ENCODE measurements at places on chromosomes 2 and 18. TPM values are rescaled to one million over a fixed set of nuclear protein-coding genes. Genes with fewer than 3 reads are reported as not detected.

GRCh38 chr18:1965541-1965940 is 605.8 kb downstream of the METTL4 start:
- no peak overlapping the region for H3K4me3 ChIP-seq
- H3K27ac ChIP-seq = no peak overlapping the region

DNA sequence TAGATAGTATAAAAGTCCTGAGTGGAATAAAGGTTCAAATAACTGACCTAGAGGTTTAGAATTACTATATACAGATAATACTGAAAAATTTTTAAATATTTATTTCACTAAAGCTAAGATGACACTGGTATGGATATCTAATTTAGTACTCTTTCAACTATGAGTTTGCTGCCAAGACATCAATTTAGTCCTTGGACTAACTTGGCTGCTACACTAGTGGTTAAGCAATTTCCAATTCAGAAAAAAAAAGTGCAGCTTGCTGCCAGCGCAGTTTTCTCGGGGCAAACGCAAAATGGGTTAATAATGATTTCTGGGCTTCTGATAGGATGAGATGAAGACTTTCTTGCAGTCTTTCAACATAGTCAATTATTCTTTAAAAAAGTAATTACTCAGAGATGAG is 10.8 kb downstream of the BUB1 start:
- H3K27me3 ChIP-seq = no peaks in the 10 kb centered on the region
- no peak overlapping the region for H3K27ac ChIP-seq
- H3K4me1 ChIP-seq = no peaks in the 10 kb centered on the region

DNA sequence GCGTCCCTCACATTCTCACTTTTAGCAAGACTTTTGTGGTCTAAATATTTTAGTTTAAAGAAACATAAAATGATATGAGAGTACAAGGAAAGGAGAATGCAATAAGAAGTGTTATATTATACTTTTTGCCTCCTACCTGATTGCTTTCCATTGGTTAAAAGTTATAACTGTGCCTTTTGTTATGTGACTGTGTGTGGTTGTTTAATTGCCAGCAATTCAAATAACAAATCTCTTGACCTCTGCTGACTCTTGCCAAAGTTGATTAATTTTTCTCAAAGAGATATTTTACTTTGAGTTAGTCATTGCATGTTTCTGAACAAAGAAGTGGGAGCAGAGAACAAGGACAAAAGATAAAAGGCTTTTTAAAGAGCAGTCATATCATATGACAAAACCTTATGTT is 599.5 kb downstream of the SUCLG1 start:
- H3K27me3 ChIP-seq = no peaks in the 10 kb centered on the region
- no peaks in the 10 kb centered on the region for H3K4me1 ChIP-seq
- no peak overlapping the region for H3K4me3 ChIP-seq
- H3K36me3 ChIP-seq = no peaks in the 10 kb centered on the region
- DNase-seq = no peak
- no peak overlapping the region for H3K27ac ChIP-seq

- H3K27ac ChIP-seq = no peak overlapping the region
- H3K4me1 ChIP-seq = no peaks in the 10 kb centered on the region
- no peaks in the 10 kb centered on the region for H3K36me3 ChIP-seq
- H3K27me3 ChIP-seq = no peaks in the 10 kb centered on the region
- DNase-seq = no peak
- no peak overlapping the region for H3K4me3 ChIP-seq
Observed at GRCh38 chr2:53234548-53234903, 533.1 kb upstream of the CHAC2 start.

- peaks cover 9% of the 10 kb centered on the region for H3K4me1 ChIP-seq
- DNase-seq = no peak
- no peak overlapping the region for H3K27ac ChIP-seq
- no peaks in the 10 kb centered on the region for H3K36me3 ChIP-seq
Observed at GRCh38 chr18:22032392-22032961, 136.9 kb upstream of the GATA6 start.

DNA sequence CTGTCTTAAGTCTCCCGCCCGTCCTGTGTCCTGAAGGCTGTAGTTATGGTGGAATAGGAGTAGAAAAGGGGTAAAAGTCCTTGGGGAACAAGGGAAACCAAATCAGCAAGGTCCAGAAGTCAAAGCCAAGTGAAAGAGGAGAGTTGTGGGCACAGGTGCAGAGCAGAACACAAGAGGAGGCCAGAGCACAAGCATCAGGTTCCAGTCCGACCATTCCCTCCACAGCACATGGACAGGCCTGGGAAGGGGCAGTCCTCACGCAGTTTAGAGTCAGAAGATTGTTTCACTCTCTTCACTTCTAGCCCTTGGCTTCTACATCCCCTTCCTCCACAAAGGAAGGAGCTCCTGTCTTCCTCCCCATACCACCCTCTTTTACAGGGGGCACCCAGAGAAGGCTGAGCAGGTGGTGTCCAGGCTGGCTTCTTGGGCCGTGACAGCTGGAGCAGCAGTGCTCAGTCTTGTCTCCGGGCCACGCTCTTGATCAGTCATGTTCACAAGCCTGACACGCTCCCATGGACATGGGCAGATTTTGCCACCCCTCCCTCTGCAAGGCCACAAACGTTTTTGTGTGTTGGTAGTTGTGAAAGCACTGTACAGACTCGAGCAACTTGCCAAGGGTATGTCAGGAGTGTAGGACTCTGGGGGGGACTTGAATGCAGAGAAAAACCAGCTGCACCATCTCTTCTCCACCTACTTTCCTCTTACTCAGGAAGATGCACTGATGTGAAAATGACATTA is 138.5 kb upstream of the DAPL1 start:
- no peak overlapping the region for H3K4me3 ChIP-seq
- no peaks in the 10 kb centered on the region for H3K36me3 ChIP-seq
- H3K27ac ChIP-seq = no peak overlapping the region
- H3K27me3 ChIP-seq = no peaks in the 10 kb centered on the region
- no peak for DNase-seq

DNA sequence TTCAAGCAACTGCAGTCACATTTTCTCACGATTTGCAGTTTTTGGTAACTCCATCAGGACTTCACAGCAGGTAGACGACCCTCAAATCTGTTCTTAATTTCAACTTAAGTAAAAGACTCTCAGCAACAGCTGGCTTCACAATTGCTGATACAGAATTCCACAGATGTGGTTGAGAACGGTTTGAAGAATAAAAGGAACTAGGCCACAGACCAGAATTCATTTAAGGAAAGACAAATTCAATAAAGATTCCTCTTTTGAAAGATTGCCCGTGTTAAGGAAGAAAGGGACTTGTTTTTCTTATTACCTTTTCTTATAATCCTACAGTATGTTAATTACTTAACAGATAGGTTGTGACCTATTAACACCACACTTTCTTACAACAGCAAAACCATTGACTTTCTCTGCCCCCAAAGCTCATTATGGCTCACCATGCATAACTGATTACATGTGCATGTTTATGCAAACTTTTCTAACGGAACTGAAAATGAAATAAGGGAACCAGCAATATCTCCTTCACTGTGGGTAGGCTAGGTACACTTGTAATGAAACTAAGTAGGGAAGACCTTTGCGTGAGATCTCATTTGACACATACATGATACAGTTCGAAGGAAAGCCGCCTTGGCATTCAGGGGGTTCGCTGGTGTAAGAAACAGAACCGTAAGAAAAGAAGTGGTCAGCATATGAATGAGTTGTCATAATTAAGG is 4.7 kb upstream of the ZNF516 start:
- H3K27ac ChIP-seq = no peak overlapping the region
- H3K36me3 ChIP-seq = no peaks in the 10 kb centered on the region
- H3K4me3 ChIP-seq = peak overlapping the region; percentile 3
- no peaks in the 10 kb centered on the region for H3K27me3 ChIP-seq

- no peak overlapping the region for H3K27ac ChIP-seq
- DNase-seq = no peak
- H3K27me3 ChIP-seq = peaks cover 6% of the 10 kb centered on the region
- peaks cover 24% of the 10 kb centered on the region for H3K4me1 ChIP-seq
- no peak overlapping the region for H3K4me3 ChIP-seq
Observed at GRCh38 chr2:220212296-220213080, 585.1 kb downstream of the SLC4A3 start.

- no peaks in the 10 kb centered on the region for H3K36me3 ChIP-seq
- DNase-seq = no peak
- H3K4me3 ChIP-seq = no peak overlapping the region
Observed at GRCh38 chr18:23838801-23839366, 149.6 kb downstream of the LAMA3 start.

DNA sequence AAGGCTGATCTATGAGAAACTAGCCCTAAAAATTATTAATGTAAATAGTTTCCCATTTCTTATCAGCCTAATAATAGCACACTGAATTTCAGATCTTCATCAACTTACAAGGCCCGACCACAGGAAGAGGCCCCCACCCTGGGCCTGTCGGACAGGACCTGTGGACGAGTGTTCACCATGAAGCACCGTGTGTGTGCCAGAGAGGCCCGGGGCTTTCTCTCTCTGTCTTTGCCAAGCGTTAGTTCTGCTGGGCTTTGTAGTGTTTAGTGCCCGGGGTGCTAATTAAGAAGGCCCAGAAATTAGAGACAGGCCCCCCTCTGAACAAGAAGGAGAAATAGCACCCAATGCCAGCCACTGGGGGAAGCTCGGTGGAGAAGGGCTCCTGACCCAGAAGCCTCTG is 265.7 kb downstream of the TWIST2 start:
- no peaks in the 10 kb centered on the region for H3K27me3 ChIP-seq
- H3K36me3 ChIP-seq = no peaks in the 10 kb centered on the region
- H3K4me1 ChIP-seq = peaks cover 17% of the 10 kb centered on the region
- no peak overlapping the region for H3K4me3 ChIP-seq

DNA sequence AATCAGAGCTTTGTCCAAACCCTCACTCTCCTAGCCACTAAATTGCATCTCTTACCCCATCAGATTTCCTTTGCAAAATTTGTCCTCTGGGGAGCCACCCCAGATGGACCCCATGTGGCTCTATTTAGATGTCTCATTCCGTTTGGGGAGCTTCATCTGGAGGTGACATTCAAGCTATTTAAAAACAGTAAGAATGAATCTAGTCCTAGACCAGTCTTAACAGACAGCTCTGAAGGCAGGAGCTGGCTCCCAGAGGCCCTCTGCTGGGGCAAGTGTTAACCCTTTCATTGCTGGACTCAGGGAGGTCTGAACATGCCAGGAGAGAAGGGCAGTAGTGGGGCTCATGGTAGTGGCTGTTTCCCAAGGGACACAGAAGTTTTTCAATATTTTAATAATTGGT is 59.2 kb downstream of the RPL37A start:
- H3K4me3 ChIP-seq = no peak overlapping the region
- no peaks in the 10 kb centered on the region for H3K36me3 ChIP-seq
- H3K4me1 ChIP-seq = peaks cover 32% of the 10 kb centered on the region
- H3K27me3 ChIP-seq = no peaks in the 10 kb centered on the region

DNA sequence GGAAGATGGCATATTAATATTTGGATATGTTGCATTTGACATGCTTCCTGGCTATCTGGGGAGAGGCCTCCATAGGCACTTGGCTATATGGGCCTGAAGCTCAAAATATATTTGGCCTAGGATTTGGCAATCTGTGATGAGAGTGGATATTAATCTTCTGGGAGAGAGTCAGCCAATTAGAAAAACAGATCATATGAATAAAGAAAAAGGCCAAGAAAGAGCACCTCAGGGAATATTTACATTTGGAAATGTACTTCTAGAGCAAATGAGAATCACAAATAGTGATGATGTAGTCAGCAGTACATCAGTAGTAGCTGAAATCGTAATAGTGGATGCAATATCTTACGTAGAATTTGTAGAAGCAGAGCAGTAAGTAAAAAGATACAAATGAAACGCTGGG is 277.0 kb downstream of the CTNNA2 start:
- no peaks in the 10 kb centered on the region for H3K36me3 ChIP-seq
- H3K27me3 ChIP-seq = no peaks in the 10 kb centered on the region
- no peak overlapping the region for H3K4me3 ChIP-seq
- H3K27ac ChIP-seq = no peak overlapping the region

GRCh38 chr2:10864251-10864650 is 47.5 kb upstream of the KCNF1 start:
- peaks cover 7% of the 10 kb centered on the region for H3K27me3 ChIP-seq
- H3K4me1 ChIP-seq = peaks cover 11% of the 10 kb centered on the region
- H3K36me3 ChIP-seq = no peaks in the 10 kb centered on the region

- peaks cover 18% of the 10 kb centered on the region for H3K4me1 ChIP-seq
- H3K27me3 ChIP-seq = peaks cover 5% of the 10 kb centered on the region
- no peak for DNase-seq
- no peak overlapping the region for H3K27ac ChIP-seq
- H3K36me3 ChIP-seq = no peaks in the 10 kb centered on the region
Observed at GRCh38 chr18:22473366-22473765, 55.7 kb upstream of the CTAGE1 start.

- H3K27me3 ChIP-seq = no peaks in the 10 kb centered on the region
- no peaks in the 10 kb centered on the region for H3K36me3 ChIP-seq
- H3K27ac ChIP-seq = no peak overlapping the region
- H3K4me1 ChIP-seq = no peaks in the 10 kb centered on the region
Observed at GRCh38 chr2:161381546-161381945, 34.6 kb upstream of the TBR1 start.

GRCh38 chr2:65501074-65501473 is 68.7 kb upstream of the SPRED2 start:
- H3K27ac ChIP-seq = no peak overlapping the region
- H3K27me3 ChIP-seq = no peaks in the 10 kb centered on the region
- H3K4me1 ChIP-seq = no peaks in the 10 kb centered on the region
- H3K36me3 ChIP-seq = no peaks in the 10 kb centered on the region
- no peak overlapping the region for H3K4me3 ChIP-seq

- no peak for DNase-seq
- H3K4me1 ChIP-seq = peaks cover 47% of the 10 kb centered on the region
- H3K4me3 ChIP-seq = no peak overlapping the region
- no peak overlapping the region for H3K27ac ChIP-seq
Observed at GRCh38 chr18:44848644-44849335, 168.1 kb downstream of the SETBP1 start.

GRCh38 chr2:74205596-74205995 is 7.2 kb downstream of the MTHFD2 start:
- H3K4me1 ChIP-seq = peaks cover 17% of the 10 kb centered on the region
- H3K4me3 ChIP-seq = no peak overlapping the region

DNA sequence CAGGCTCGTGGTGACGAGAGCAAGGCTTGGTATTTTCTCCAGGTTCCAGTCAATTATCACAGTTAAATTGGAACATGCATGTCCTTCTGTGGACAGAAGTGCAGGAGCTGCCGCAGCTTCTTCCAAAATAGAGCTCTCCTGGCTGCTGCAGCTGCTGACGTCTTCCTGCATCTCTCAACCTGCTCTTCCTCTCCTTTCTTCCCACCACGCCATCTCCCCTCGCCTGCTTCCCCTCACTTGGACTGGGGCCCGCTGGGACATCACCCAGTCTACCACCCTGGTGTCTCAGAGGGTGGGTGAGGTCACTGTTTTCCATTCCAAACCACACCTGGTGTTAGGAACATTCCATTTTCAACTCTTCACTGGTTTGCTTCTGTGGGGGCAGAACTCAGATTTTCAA is 41.4 kb downstream of the SPP2 start:
- H3K27me3 ChIP-seq = no peaks in the 10 kb centered on the region
- peaks cover 2% of the 10 kb centered on the region for H3K36me3 ChIP-seq
- H3K4me3 ChIP-seq = no peak overlapping the region
- peak overlapping the region; percentile 40 for H3K27ac ChIP-seq

- no peak overlapping the region for H3K4me3 ChIP-seq
- no peaks in the 10 kb centered on the region for H3K27me3 ChIP-seq
- H3K36me3 ChIP-seq = peaks cover 1% of the 10 kb centered on the region
- DNase-seq = no peak
- H3K4me1 ChIP-seq = no peaks in the 10 kb centered on the region
Observed at GRCh38 chr2:6885968-6886367, 8.4 kb downstream of the RSAD2 start.

- DNase-seq = no peak
- no peak overlapping the region for H3K4me3 ChIP-seq
- H3K4me1 ChIP-seq = no peaks in the 10 kb centered on the region
- no peaks in the 10 kb centered on the region for H3K36me3 ChIP-seq
Observed at GRCh38 chr2:225104971-225105370, 62.7 kb upstream of the DOCK10 start.

Gene BMP10
- not detected for total RNA-seq

Gene RBKS
- total RNA-seq = 0.86 TPM

Gene MC5R
- total RNA-seq = not detected

Gene POTEJ
- total RNA-seq = not detected

Gene RNF152
- total RNA-seq = 7.5 TPM

Gene RAX
- total RNA-seq = not detected

Gene ATP6V1C2
- 0.14 TPM for total RNA-seq

Gene DPP10
- 2.1 TPM for total RNA-seq

Gene PDCD1
- not detected for total RNA-seq

All from neural crest cell (in vitro differentiated cells).